ENCODE measurements at places on chromosomes 5 and 9.

DNA sequence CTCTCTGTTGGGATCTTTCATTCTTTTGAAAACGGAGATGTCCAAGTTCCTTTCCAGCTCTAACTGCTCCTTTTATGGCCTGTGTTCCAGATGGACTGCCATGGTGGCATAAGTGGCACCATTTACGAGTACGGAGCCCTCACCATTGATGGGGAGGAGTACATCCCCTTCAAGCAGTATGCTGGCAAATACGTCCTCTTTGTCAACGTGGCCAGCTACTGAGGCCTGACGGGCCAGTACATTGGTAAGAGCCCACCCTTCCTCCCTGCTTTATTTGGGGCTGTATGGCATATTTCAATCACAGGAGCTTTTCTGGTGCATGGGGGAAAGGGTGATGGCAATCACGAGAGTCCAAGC, 4.8 kb downstream of the GPX3 start:
- no peak for DNase-seq

DNA sequence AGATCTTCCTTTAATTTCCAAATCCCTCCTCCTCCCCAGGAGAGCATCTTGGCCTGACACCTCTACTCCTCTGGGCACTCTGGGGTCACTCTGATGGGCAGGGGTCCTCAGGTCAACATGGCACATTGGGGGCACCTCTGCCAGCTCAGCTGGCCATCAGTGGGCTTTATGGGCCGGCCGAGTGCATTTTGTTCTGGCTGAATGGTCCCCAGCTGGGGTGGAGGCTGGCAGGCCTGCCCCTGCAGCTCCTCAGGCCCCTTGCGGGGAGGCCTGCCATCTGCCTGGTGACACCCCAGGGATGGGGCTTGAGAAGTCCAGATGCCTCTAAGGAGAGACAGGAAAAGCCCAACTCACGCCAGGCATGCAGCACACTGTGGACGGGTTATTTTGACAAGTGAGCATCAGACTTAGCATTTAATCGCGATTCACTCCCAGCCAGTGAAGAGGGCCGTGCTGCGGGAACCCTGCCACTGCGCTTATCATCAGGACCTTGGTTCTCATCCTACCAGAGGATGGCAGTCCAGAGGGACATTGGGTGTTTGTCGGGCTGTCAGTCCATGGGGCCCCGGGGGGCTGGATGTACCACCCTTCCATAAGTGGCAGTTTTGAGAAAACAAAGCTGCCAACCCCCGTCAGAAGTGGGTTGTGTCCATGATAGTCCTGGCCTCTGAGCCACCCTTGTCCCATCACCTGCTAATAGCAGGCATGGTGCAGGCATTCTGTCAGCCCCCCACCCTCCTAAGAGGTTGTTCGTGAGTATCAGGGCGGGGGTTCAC, 21.7 kb downstream of the PHF2 start:
- DNase-seq: no peak

DNA sequence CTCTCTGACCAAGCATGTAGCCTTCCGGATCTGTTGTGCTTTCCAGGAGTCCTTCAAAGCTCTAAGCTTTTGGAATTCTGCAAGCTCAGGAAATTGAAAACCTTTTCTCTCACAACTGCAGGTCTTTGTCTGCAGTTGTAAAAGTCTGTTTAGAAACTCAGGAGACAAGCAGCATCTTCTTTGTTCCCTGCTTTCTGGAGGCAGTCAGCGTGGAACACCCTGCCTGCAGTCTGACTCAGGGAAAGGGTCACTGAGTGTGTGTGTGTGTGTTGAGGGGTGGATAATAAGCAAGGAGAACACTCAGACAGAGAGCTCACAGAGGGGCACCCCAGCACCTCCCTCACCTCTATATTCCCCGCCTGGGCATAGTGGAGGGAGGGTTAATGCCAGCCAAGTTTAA, 29.1 kb downstream of the KCNIP1 start:
- no peak for DNase-seq

- no peak for DNase-seq
These were observed 30.2 kb downstream of the UBQLN1 start for GRCh38 chr9:83677596-83677995.

GRCh38 chr5:88743231-88743834, 139.7 kb downstream of the MEF2C start:
- no peak for DNase-seq

GRCh38 chr9:131148966-131149687, 23.7 kb downstream of the NUP214 start:
- DNase-seq: no peak

- DNase-seq: no peak
These were observed 201.2 kb downstream of the TARS1 start for GRCh38 chr5:33641744-33642505.

DNA sequence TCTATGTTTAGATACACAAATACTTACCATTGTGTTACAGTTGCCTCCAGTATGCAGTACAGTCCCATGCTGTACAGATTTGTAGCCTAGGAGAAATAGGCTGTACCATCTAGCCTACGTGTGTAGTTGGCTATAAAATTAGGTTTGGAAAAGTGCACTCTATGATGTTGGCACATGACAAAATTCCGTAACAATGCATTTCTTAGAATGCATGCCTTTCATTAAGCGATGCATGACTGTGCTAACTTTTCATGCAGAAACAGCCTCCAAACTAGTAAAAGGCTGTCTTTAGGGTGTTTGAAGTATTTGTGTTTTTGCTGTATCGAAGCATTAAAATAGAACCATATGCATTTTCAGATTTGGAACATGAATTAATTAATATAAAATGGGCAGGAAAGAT, 157.9 kb downstream of the RMI1 start:
- no peak for DNase-seq

GRCh38 chr5:115429345-115429940, 115.1 kb downstream of the FEM1C start:
- no peak for DNase-seq

GRCh38 chr5:125492977-125493376, 746.5 kb upstream of the ZNF608 start:
- DNase-seq: no peak

GRCh38 chr9:102867488-102867887, 127.6 kb upstream of the CYLC2 start:
- no peak for DNase-seq

DNA sequence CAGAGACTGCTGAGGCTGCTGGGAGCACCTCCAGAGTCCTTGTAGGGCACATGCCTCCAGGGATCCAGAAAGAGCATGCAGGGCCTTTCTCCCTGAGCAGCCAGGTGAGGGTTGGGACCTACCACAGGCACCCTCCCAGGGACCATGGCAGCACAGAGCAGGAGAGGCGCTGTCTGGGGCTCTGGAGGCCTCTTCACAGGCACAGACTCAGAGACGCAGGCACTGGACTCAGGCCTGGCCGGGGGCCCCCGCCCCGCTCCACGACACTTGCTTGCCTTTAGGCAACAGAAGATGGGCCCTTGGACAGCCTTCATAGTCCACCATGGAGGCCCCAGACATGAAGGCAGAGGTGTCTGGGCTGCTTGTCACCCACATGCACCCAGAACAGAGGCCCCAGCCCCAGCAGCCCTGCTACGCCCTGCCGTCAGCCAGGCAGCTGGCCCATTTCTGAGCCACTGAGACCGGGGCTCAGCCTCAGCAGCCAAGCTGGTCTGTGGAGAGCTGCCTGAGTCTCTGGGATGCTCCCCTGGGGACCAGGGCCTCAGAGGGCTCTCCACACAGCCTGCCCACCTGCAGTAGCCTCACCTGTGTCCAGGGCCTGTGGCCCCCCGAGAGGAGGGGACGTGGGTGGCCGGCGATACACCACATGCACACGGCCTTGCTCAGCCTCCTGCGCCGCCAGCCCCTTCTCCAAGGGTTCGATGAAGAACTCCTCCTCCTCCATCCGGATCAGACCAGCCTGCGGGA, 72.8 kb downstream of the ADAMTS2 start:
- no peak for DNase-seq

All from endothelial cell (in vitro differentiated cells).